ENCODE measurements at places on chromosomes 7 and 10.

DNA sequence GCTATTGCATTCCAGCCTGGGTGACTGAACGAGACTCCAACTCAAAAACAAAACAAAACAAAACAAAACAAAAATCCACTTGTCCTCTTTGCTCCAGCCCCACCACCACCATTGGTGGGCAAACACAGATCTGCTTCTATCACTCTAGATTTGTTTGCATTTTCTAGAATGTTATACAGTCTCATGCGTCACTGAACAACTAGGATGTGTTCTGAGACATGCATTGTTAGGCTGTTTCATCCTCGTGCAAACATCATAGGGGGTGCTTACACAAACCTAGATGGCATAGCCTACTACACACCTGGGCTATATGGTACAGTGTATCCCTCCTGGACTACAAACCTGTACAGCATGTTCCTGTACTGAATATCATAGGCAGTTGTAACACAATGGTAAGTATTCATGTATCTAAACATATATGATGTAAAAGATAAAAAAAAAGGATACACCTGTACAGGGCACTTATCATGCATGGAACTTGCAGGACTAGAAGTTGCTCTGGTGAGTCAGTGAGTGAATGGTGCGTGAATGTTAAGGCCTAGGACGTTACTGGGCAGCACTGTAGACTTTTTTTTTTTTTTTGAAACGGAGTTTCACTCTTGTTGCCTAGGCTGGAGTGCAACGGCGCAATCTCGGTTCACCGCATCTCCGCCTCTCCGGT is 45.3 kb downstream of the BTBD16 start:
- no peak for DNase-seq

DNA sequence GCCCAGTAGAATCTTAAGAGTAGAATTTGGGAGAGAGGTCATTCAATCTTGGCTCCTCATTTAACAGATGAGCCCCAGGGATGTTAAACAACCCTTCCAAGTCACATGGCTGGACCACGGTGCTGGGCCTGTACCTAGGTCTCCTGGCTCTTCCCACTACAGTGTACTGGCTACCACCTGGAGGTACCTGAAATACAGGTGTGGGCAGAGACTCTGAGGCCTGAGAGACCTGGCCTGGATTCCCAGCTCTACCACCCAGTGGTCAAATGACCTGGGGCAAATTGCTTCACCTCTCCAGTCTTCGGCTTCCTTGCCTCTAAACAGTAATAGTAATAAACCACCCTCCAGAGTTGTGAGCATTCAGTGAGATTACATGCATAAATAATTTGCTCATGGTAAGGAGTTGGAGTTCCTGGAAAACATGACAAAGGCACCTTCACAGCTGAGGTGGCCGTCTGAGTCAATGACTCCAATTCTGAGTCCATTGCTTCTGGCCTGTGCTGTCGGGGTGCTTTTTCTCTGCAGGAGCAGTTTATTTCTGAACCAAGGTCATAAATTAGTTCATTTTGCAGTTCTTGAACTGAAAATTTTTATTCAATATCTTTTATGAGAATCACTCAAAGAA is 2.7 kb downstream of the GOT1 start:
- no peak for DNase-seq

- no peak for DNase-seq
Observed at GRCh38 chr7:106767078-106767477, 98.0 kb upstream of the PIK3CG start.

GRCh38 chr10:4167216-4167615 is 382.2 kb upstream of the KLF6 start:
- no peak for DNase-seq

- DNase-seq, result no peak
Observed at GRCh38 chr7:84219310-84219709, 24.7 kb upstream of the SEMA3A start.

DNA sequence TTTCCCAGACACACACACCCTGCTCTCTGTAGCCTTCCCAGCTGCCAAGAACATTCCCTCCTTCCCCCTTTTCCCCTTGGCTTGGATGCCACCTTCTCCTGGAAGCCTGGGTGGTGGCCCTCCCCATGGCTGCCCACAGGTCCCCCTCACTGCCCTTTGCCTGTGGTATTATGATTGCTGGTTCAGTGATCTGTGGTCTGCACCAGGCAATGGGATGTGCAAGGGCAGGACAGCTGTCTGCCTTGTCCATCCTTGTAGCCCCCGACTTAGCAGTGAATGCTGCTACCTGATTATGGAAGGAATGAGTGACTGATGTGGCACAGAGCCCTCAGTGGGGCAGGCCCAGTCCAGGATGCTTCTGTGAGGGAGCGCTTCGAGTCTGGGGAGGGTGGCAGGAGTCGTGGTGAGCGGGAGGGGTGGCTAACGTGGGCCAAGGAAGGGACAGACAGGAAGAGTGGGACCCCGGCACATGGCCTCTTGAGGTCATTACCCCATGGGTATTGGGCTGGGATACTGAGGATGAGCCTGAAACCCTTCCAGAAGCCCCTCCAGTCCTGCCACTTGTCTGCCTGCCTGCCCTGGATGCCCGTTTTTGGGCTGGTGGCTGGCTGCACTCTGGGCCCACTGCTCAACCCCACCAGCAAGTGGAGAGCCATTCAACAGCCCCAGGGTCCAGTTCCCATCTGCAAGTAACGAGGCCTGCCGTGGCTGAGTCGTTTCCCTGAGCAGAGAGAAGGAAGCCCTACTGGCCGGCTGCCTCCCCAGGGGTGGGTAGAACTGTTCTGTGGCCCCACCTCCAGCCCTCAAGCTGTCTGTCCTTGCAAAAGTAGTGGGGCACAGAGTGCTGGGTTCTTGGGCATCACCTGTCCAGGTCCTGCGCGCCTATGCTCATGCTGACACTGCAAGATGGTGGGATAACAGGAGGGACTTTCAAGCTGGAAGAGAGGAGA is 8.8 kb downstream of the CHST3 start:
- no peak for DNase-seq

DNA sequence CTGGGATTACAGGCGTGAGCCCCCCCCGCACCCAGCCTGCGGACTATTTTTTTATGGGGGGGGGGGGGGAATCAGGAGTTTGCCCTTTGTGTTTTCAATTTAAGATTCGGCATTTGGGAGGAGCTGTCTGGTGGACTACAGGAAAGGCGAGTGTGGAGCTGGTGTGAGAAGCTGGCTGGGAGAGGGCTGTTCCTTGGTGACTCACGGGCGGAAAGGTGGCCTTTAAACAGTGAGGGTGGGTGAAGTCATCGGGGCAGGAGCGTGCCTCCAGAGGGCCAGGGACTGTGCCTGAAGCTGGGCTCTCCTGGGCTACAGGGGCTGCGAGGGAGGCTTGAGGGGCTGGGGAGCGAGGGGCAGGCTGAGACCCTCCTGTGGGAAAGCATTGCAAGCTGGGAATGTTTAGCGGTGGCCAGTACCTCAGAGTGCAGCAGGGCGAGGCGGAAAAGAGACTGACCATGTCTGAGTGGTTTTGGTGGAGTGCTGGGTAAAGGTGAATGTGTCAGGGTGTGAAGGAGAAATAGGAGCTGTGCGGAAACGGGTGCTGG is 39.7 kb upstream of the ZNF32 start:
- DNase-seq, result no peak

GRCh38 chr7:38123494-38123893 is 54.6 kb upstream of the STARD3NL start:
- DNase-seq, result no peak

All from NCI-H187 (cell line).